ENCODE measurements at places on chromosomes 7 and 10.

- DNase-seq: no peak
Observed at GRCh38 chr7:91064938-91065337, 199.3 kb upstream of the FZD1 start.

DNA sequence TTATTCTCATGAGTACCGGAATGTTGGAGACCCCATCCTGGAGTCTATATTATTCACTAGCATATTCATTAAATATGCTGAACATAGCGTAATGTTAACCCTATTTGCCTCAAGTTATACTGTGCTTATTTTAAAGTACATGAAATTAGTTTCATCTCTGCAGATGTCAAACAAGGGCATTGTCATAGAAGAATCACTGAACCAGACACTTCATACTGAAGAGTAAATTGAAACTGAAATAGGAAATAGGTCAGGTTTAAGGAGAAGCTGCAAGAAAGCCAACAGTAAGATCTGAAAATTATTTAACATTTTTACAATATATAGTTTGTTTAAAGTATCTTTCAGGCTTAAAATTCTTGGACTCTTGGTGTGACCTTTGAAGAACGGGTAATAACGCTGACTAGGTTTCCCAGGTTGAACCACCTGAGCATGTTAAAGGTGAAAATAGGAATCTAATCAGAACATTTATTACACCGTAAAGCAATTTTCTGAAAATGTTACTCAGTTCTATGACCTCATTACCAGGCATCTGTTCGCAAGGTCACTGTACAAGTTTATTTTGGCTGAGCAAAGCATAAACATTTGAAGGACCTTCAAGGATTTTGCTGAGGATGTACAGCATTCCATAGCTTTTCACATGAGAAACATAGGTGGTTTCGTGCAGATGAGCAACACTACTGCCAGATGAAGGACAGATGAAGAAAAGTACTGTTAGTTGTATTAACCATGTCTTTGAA lies 82.7 kb downstream of the REEP3 start:
- no peak for DNase-seq

- DNase-seq: no peak
Observed at GRCh38 chr10:110368556-110368955, 63.8 kb upstream of the SMNDC1 start.

DNA sequence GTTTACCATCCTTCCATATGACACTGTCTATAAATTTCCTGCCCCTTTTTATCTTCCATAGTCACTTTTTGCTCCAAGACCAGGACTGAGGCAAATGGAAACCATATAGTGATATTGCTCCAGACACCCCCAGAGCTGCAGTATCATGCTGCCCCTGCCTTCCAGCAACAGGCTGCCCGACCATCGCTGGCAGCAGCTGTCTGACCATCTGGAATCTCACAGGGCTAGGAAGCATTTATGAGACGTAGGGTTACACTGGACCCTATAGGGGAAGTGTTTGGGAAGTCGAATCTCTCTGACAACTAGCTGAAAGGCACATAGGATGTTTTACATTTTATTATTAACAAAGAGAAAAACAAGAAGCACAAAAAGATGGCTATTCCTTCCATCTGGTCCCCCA lies 19.4 kb downstream of the ENO4 start:
- DNase-seq: no peak

GRCh38 chr7:93228302-93228701 lies 2.0 kb upstream of the HEPACAM2 start:
- no peak for DNase-seq

DNA sequence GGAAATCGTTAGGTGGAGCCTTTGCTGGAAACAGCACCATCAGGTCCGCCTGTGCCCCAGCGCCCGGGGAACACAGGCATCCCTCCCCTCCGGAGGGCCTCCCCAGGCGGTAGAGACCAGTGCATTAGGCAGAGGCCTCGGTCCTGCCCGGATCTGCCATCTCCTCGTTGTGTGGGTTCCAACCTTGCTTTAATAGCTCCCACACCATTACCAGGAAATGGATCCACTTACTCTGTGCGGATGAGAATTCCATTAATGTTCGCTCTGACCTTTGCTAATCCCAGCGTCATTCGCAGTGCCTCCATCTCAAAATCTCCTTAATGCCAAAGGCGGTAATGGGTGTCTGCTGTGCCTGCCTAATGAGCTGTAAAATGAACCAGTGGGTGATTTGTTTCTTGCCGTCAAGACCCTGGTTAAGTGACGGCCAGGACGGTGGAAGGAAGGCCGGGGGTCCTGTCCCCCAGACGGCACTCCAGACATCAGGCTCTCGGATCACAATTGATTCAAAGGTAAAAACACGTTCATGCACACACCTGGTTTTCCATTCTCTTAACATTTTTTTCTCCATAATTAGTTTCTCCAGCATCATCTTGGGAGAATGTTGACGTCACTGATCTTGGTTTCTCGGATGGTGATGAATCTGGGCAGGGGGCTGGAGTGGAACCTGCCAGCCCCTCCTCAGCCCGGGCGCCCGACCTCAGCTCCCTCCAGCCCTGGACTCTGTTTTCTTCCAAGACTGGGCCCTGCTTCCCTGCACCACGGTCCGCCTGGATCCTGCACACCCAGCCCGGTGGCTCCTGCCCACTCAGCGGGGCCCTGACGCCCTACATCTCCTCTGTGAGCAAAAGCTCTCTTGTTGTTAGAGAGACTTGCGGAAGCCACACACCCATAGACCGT lies 22.8 kb upstream of the FAM20C start:
- no peak for DNase-seq

- no peak for DNase-seq
Observed at GRCh38 chr7:33837356-33837851, 67.9 kb upstream of the BMPER start.

DNA sequence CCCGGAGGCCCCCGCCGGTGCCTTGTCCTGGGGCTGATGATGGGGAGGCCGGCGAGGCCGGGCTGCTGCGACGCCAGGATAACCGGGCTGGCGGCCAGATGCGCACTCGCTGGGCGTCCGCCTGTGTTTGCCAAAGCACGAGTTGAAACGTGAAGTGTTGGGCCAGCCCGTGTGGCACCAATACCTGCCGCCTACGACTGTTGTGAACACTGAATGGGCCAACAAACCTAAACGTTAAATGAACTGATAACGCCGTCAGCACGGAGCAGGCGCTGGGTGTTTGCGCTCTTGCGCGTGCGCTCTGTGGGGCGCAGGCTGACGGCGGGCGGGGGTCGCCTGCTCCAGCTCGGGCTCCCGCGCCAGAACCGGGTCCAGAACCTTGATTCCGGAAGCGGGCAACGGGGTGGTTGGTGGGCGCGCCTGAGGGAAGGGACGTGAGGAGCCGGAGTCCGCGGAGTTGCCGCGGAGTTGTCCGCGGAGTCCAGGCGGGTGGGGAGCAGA lies 658 bp downstream of the CYP2E1 start:
- no peak for DNase-seq

GRCh38 chr7:108314551-108314950 lies 141.7 kb downstream of the NRCAM start:
- no peak for DNase-seq

- no peak for DNase-seq
Observed at GRCh38 chr7:108434010-108434409, 22.2 kb downstream of the NRCAM start.

GRCh38 chr7:149783386-149784250 lies 10.2 kb upstream of the ZNF467 start:
- DNase-seq: no peak

GRCh38 chr7:117587931-117588330 lies 108.1 kb downstream of the CFTR start:
- DNase-seq: no peak

DNA sequence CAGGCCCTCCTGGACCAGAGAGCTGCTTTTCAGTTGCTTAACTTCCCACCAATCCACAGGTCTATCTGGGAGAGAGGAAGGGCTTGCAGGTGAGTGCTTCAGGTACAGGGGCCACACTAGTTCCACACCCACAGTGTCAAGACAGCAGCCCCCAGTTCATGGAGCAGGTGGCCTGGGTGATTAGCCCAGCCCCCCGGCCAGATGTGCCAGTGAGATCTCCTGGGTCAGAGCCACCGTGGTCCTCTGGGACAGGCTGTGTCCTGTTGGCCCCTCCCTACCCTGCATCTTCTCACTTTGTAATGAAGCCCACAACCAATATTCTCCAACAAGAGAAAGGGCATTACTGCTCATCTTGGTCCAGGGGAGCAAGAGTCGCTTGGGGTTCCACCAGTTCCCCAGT lies 30.6 kb downstream of the DRGX start:
- no peak for DNase-seq

- DNase-seq: no peak
Observed at GRCh38 chr10:98224509-98224908, 43.5 kb downstream of the LOXL4 start.

DNA sequence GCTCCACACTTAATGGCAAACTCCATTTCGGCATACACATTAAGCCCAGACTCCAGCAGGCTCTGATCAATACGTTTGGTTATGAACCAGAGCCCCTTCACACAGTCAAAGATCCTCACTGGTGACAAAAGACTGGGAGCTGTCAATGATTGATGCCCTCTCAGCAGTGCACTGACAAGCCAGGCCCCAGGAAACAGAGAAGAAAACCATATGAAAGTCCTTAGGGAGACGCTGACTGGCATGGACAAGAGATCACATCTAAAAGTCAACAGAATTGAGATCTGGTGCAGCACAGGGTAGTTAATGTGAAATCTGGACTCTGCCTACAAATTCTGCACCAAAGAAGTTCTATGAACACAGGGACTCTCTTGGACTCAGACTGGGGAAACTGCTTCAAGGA lies 600.9 kb upstream of the NRP1 start:
- no peak for DNase-seq

DNA sequence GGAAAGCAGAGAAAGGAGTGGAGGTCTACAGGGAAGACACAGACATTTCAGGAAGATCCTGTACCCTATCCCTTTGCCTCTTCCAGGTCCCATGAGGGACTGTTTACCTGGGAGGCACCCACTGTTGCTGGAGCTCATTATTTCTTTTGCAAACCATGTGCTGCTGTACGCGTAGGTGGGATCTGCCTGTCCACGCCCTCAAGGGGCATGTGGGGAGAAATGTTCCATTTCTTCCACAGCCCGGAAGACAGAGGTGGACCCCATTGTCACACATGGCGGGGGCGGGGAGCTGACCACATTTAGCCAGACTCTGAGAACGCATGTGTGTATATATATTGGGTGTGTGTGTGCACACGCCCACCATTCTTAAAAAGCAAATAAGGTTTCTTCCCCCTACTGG lies 2.0 kb downstream of the PLXNA4 start:
- DNase-seq: no peak

DNA sequence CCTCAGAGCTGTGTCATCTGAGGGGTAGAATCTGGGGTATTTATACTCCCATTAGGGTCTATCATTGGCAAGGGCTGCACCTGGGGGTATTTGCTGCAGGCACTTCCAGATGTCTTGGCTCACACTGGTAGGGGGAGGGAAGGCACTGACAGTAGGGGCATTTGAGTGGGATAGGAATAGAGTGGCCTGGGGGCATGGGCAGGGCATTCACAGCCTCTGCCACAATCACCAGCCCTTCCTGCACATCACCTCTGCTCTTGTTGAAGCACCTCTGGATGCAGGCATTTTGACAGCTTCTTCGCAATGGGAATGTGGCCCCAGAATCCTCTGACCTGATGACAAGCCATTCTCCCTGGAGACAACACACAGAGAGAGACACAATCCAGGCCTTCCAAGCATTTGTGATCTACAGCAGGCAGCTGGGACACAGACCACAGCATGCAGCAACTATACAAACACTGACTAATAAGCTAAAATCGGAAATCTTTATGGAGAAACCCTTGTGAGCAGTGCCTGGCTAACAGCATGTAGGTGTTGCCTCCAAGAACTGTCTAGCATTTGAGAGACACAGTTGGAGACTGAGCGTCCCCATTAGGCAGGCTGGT lies 178.5 kb downstream of the KCNMA1 start:
- no peak for DNase-seq

GRCh38 chr10:128169811-128170379 lies 43.7 kb upstream of the MKI67 start:
- DNase-seq: no peak

DNA sequence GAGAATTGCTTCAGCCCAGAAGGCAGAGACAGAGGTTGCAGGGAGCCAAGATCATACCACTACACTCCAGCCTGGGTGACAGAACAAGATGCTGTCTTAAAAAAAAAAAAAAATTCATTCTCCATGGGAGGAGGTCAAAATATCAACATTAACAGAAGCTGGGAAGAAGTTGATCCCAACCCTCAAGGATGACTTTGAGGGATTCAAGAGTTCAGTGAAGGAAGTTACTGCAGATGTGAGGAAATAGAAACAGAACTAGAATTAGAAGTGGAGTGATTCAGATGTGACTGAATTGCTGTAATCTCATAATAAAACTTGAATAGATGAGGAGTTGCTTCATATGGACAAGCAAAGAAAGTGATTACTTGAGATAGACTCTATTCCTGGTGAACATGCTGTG lies 19.7 kb upstream of the RPEL1 start:
- DNase-seq: no peak

DNA sequence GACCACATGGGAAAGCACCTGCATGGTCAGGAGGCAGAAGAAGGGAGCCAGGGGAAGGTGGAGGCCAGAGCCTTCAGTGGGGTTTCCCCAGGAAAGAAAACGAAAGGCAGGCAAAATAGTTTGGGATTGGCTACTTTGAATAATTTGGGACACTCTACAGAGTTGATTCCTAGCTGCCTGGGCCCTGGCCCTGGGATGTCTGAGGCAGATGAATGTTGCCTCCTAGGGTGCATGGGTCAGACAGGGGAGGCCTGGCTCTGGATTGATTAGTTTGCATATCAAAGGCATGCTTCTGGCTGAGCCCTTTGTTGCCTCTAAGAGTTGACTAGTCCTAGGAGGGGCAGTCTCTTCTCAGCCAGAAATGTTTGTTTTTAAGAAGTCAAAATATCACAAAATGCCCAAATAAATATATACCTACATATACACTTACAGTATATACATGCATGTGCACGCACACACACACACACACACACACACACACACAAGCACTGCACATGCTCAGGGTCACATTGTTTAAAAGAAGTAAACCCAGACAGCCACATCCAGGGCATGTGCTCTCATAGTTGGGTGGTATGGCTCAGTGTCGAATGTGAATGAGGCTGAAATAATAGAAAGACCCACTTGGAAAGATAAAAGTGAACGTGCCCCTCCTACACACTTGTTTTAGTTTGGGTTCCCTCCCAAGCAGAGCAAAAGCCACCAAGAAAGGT lies 184.2 kb downstream of the GPAM start:
- no peak for DNase-seq

GRCh38 chr7:35450456-35451214 lies 196.7 kb upstream of the TBX20 start:
- DNase-seq: no peak

DNA sequence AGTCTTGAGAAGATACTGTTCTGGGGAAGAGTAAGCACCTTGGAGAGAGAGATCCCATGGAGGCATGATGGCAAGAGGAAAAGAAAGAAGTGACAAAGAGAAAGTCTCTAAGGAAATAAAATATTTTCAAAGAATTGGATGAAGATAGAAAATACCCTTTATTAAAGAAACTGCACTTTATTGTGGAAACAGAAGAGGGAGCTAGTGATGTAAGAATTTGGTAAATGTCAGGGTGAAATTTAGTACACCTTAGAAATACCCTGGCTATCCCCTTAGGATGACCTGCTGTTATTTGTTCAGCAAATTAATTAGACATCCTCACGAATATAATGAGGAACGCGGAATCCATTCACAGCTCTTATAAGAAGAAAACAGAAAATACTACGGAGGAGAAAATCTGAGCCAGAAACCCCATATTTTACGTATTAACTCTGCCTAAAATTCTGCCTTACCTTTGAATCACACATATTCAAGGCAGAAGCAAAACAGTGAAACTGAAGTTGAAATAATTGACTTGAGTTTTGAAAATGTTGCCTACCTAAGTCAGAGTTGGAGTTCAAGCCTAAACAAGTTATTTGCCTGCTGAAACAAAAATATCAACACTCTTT lies 90.7 kb downstream of the TFPI2 start:
- no peak for DNase-seq

Data from CMK (cell line).